ENCODE measurements at places on chromosomes 13 and 19.

DNA sequence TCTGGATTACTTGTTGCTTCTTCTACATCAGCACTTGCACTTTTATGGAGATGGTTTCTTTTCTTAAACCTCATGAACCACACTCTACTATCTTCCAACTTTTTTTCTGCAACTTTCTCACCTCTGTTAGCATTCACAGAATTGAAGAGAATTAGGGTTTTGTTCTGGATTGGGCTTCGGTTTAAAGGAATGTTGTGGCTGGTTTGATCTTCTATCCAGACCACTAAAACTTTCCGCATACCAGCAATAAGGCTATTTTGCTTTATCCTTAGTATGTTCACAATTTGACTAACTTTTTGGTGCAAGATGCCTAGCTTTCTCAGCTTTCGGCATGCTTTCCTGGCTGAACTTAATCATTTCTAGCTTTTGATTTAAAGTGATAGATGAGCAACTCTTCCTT lies 666.7 kb upstream of the MIR17HG start:
- DNase-seq: no peak

- no peak for DNase-seq
Measured at GRCh38 chr13:40272776-40273139, 393.7 kb downstream of the FOXO1 start.

DNA sequence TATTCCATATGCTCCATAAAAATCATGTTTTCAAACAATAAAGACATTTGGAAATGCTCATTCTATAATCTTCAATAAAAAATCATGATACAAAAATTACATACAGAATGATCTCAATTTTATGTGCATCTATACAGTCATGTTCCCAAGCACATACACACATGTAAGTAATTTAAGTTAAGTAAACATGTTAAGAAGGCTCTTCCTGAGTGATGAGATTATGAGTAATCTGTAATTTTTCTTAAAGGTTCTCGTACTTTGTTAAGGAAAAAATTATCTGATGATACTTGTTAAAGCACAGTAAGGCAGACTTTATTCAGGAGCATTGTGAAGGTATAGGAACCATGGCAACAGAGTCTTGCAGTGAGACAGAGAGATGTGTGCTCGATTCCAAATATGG lies 30.0 kb upstream of the DLEU7 start:
- DNase-seq: no peak

- no peak for DNase-seq
Measured at GRCh38 chr19:1538978-1539377, 15.1 kb downstream of the PLK5 start.

- DNase-seq: no peak
Measured at GRCh38 chr19:48490981-48491792, 20.4 kb downstream of the LMTK3 start.

- DNase-seq: peak; percentile 37
Measured at GRCh38 chr19:28242317-28242927, 970.5 kb downstream of the UQCRFS1 start.

GRCh38 chr13:113491418-113491883 lies 940 bp upstream of the DCUN1D2 start:
- DNase-seq: no peak

DNA sequence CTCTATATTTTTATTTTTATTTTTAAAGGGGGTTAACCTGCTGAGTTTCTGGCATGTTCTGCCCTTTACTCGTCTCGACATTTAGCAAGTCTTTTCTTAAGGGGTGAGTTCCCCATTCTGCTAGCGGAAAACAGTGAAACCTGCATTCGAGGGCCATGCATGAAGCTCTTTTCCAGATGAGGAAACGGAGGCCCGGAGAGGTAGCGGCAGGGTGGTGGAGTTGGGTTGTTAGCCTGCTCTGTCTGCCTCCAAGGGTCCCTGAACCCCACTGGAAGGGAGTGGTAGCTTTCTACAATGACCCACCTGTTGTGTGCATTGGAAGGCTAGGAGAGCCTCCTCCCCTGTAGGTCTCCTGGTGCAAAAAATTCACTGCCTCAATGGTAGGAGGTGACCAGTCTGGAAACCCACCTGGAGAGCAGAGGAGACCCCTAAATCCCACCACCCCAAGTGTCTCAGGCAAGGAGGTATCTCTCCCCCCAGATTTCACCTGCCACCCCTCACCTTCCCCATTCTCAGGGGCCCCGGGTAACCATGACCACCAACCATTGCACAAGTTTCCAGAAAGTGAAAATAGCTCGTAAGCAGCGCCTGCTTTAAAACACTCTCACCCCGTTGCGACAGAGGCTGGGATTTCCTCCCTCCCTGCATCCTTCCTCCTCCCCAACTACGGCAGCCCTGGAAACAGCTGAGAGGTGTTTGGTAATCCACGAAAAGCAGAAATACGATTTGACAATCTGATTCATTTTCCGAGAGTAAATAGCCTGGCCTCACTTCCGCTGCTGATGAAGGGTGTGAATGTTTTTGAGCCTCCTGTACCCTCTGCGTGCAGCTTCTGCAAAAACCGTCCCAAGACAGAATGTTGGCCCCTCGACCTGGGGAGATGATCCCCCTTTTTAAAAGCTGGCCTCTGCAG lies 3.5 kb downstream of the KLF2 start:
- peak; percentile 29 for DNase-seq

DNA sequence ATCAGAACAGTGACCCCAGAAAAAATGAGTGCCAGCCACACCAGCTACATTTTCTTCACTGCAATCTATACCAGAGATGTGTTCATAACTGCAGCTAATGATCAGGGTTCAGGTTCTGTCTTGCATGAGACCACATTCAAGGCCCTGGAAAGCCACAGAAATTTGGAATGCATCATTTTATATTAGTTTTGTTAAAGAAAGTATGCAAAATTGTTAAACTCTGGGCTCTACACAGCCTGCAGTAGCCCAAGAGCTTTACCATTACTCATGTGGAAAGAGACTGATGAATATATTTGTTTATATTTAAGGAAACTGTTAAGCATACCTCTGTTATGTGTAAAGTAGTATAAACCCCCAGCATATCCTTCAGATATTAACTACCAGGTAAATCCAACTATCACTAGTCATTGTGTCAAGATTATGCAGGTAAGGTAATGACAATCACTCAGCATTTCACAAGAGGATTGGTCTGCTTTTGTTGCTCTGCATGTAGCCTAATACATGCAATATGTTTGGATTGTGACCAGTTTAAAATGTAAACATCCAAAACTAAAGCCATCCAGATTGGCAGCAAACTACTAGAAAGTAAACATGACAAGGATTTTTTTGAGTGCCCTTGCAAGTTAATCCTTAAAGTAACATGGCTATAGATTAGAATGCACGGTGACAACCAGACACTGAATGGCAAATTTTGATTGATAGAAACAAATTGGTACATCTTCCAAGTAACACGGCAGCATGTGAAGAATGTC lies 429.1 kb upstream of the ARGLU1 start:
- DNase-seq: no peak

GRCh38 chr13:99994638-99995020 lies 13.0 kb downstream of the ZIC2 start:
- DNase-seq: no peak

GRCh38 chr13:28490061-28490460 lies 4.9 kb downstream of the FLT1 start:
- no peak for DNase-seq

DNA sequence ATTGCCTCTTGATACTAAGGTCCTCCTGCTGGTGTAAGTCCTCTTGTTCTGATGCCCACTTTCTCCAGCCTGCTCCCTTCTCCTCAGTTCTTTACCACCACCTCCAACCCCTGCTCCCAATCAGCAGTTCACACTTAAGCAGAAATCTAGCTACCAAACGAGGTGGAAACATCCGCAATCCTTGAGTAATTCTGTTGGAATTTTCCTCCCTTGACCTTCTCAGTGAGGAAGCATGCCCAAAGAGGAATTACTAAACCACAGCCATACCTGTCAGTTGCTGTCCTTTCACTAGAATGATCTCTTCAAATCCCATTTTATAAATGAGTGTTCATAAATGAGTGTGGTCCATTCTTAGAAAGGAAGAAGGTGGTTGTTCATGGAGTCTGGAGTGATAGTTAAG lies 289.9 kb downstream of the DACH1 start:
- DNase-seq: no peak

DNA sequence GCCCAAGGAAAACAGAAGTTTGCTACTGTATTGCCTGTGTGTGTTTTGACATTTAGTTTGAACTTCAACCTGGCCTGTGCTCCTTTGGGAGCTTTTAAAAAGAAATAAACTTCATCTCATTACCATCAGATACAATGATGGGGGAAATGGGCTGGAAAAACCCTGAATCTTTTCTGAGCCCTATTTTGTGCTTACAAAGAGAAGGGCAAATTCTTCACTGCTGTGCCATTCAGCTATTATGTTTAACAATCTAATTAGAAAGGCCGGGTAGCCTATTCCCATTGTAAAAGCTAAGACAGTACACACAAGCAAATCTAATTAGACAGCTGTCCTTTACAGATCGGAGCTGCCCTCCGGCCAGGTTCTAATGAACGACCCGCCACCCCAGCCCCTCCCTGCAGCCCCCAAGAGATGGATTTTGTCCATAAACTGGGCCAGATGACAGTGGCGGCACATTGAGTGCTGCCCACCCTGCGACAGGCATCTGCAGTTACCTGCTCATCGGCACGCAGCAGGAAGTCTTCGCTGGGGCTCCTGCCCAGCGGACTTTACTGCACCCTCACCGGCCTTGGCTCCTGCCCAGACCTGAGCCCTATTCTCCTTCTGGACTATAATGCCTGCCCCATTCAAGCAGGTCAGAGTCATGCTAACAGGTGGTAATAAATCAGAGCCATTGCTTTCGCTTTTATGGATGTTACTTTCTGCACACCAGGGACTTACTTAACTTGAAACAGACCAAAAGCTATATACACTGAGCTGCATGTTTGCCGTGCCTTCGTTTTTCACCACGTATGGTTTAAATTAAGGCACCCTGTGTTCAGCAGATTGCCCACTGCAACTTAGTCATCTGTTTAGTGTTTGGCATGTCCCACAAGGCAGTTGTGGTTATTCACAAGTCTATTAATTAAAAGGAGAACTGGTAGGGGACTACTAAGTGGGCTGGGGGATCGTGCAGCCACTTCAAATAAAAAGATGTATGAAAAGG lies 549.6 kb downstream of the FGF9 start:
- no peak for DNase-seq

DNA sequence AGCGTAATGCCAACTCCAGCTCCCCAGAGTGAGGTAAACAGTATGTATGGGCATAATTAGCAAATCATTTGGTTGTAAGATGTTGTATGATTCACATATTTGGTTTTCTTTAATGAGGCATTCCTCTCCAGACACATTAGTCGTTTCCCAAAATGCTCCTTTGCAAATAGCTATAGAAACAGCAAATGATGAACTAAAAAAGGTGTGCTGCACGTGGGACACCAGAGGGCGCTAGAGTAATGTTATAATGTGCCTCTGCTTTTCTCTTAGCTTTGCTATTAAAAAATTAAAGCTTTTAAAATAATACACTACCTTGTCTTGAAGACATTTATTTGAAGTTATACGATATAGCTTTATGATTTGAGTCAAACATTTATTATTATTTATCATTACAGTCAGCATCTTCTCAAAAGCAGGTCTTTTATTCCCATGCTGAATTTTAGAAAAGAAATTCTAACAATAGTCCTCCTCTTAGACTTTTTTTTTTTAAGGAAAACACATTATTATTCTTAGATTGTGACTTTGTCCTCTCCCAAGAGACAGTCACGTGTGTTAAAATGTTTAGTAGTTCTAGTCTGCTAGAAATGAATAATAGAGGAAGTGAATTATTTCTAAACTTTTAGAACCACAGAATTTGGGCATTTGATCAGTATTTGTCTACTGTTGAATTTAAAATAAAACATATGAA lies 121.6 kb upstream of the FRY start:
- DNase-seq: peak; percentile 56

DNA sequence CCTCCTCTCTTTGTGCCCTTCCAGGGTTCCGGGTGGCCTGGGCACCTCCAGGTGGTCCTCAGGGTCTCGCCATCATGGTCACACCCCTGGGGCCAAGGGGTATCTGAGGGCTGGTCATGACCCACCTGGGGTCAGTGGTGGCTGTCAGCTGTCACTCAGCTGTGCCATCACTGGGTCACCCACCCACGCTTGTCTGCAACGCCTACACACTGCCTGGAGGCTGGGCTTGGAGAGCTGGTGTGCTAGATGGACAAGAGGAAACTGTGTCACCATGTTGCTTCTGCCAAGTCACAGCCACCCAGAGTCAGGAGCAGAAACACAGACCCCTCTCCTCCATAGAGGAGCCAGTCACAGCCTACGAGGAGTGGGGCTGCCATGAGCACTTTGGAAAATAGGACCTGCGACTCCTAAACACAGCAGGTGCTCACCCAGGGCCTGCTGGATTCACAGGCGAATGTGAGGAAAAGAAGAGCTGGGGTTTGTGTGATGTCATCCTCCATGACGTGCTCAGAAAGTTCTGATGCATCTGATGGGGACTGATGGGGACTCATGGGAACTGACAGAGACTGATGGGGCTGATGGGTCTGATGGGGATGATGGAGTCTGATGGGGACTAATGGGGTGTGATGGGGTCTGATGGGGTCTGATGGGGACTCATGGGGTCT lies 10.7 kb upstream of the GRTP1 start:
- DNase-seq: no peak

GRCh38 chr13:62014299-62014698 lies 598.6 kb upstream of the PCDH20 start:
- DNase-seq: peak; percentile 52

DNA sequence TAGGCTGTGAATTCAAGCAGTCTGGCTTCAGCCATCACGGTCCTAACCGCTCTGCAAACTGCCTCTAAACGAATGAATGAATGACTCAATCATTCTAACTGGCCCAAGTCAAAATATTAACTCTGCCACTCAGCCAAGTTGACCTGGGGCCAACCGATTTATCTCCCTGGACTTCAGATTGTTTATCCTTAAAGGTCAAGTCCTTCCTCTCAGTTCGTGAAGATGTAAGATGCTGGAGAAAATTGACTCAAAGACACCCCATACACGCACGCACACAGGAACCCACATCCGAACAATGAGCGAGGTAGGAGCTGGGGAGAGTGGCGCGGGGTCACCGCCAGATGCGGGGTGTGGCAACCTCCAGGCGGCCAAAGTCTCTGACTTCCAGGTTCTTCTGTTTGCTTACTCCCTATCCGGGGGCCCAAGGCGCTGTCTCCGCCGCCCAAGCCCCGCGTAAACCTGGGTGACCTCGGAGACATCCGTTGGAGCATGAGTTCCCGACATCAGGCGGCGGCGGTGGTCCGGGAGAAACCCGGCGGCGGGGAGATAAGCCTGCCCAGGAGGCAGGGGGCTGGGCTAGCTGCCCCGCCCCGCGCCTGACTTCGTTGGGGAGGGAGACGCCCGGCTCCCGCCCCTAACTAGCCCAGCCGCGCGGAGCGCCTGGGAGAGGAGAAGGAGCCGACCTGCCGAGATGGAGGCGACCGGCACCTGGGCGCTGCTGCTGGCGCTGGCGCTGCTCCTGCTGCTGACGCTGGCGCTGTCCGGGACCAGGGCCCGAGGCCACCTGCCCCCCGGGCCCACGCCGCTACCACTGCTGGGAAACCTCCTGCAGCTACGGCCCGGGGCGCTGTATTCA lies at the start of gene CYP2S1:
TSS of gene CYP2S1 (plus strand) at position 646 of the 856 bp plus-strand sequence. CDS start at position 692, 46 bp downstream.
- no peak for DNase-seq

GRCh38 chr13:67224148-67224846 lies 5.8 kb downstream of the PCDH9 start:
- DNase-seq: peak; percentile 88
